Bronchial epithelial cell (primary cell): ENCODE measurements at places on chromosomes 2 and 18.
A peak's percentile ranks its signal among the peaks of the same experiment; 100 is the strongest.

DNA sequence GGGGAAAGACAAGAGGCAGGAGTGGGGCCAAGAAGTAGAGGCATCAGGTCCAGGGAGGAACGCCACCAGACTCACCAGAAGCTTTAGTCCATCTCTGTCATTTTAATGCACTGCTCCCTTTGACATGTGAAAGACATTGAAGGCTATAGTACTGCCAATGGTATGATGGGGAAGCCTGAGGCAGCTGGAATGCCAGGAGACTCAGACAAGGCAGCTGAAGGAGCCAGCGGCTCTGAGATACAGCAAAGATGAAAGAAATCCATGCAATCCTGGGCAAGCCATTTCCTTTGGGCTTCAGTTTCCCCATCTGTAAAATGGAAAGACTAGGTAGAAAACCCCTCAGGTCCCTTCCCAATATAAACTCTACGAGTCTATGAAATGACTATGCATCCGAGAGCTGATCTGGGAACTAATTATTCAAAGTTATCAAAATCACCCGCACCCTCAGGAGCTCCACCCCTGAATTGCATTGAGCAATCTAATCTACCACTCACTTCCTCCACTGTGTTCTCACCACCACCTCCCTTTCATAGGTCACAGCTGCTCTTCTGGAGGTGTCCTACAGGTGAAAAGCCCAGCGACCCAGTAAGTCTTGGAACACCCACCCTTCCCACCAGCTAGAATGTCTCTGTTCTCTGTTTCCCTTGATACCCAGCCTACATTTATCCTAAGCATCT lies 3.1 kb downstream of the CXCR2 start:
- no peak for DNase-seq

DNA sequence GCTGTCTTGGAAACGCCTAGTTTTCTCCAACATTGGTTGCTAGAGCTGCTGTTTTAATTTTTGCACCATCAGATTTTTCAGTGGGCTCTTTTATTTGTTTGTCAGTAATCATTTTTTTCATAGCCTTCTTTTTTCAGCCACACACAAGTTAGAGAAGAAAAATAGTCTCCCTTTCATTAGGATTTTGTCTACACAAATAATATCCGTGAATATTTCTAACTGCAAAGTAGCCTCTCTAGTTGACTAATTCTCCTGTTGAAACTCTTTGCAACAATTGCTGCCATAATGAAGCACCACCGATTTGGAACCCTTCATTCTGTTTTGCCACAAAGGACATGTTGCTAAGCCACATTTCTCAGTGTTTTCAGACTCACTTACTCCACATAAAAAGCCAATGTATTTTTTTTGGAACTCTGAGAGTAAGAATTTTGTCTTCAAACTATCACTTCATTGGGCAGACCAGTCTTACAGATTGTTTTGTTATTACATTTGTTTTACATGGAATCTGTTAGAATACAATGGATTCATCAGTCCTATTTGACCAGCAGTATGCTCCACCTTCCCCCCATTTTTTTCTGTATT lies 9.6 kb downstream of the KCNJ3 start:
- DNase-seq: no peak

DNA sequence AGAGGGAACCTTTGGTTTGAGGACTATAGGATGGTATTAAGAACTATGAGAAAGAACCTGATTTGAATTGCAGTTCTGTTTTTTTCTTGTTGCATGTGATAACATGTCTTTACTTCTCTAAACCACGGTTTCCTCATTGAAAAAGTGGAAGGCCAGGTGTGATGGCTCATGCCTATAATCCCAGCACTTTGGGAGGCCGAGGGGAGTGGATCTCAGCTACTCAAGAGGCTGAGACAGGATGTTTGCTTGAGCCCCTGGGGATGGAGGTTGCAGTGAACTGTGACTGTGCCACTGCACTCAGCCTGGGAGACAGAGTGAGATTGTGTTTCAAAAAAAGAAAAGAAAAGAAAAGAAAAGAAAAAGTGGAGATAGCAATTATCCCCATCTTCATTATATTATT lies 32.3 kb downstream of the SCN9A start:
- peak; percentile 89 for DNase-seq

- DNase-seq: no peak
Observed at GRCh38 chr2:99421469-99421868, 68.3 kb downstream of the REV1 start.

- DNase-seq: no peak
Observed at GRCh38 chr2:147374423-147374811, 470.4 kb upstream of the ACVR2A start.

DNA sequence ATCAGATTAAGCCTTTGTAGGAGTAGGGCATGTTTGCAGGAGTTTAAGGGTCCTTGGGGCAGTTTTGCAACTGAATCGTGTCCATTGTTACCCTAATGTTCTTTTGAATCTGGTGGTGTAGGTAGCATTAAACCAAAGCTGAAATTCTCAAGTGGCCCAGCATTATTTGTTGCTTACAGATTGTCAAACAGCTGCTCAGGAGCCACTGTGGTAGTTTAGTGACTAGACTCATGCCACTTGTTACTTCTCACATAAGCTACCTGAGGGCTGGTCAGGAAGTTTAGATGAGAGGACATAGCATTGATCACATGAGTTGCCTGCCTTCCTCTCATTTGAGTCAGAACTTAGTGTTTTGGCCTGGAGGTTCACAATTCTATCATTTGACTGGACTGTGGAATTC lies 157.6 kb downstream of the HAUS1 start:
- DNase-seq: peak; percentile 47

- DNase-seq: no peak
Observed at GRCh38 chr2:121004359-121004758, 268.7 kb downstream of the GLI2 start.

DNA sequence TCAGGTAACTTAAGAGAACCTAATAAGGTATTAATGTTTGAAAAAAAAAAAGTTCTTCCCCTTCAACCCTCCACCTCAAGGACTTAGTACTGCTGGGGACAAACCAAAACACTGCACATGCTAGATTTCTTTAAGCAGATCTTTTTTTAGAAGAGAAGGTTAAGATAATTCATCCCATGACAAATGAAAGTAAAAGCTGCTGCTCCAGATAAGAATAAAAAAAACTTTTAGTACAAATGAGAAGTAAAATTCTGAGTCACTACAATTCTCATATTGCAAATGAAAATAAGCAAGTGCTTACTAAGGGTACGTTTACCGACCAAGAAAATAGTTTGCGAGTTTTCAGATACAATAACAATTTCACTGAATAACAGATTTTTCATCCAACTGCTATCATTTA lies 8.9 kb downstream of the STAM2 start:
- peak; percentile 38 for DNase-seq

DNA sequence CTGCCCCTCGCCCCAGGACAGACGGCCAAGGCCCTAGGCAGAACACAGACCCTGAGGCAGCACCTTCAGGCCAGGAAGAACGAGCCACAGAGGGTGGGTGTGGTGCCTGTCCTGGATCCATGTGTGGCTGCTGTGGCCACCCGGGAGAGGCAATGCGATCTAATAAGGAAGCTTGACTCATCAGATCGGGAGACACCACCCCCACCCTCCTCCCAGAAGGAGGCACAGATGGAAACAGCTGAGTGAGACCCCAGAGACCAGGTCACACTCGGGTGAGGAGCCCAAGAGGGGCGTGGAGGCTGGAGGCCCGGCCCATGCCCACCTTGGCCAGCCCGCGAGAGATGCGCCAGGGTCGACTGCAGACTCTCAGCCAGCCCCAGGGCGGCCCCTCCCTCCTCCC lies 20.3 kb downstream of the KCNG2 start:
- no peak for DNase-seq

DNA sequence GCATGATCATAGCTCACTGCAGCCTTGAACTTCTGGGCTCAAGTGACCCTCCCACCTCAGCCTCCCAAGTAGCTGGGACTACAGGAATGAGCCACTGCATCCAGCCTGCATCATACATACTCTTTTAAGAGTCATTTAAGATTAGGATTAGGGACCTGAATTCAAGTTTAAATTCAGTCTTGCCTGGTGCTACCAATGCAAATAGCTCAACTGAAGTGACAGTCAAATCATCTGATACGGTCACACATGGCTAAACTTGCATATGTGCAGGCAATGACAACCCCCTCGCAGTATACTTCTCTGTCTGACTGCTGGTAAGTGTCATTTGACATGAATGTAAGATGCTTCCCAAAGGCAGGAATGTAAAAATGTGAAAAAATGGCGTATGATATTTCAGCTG lies 31.8 kb upstream of the TMEM131 start:
- DNase-seq: no peak

DNA sequence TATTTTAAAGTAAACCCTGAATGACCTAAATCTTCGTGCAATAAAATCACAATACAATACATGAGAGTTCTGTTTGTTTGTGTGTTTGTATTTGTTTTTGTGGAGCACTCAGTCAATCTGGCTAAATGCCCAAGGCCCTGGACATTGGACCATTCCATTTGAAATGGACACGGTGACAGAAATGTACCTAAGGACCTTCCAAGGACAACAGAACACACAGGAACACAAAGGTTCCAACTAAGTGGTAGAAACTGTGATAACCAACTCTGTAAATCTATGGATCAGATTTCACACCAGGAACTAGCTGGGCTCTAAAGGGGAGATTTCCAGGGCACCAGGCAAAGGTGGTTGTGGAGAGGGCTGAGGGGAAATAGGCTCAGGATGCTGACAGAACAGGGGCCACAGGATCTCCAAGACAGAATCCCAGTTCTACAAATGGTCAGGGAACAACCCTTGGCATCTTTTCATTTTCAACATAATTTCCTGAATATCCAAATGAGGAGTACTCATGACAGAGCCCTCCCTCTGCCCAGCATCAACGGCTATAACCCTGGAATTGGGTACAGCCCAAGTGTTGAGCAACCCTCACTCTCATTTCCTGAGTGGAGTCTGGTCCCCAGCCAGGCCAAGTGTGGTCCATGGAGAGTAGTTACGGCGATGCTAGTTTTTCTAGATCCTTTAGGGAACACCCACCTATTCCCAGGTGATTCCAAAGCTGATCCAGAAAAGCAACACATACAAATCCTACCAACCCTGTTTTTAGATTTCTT lies 78.4 kb downstream of the NCKAP5 start:
- peak; percentile 39 for DNase-seq

- no peak for DNase-seq
Observed at GRCh38 chr2:136496966-136497365, 268.4 kb upstream of the THSD7B start.

DNA sequence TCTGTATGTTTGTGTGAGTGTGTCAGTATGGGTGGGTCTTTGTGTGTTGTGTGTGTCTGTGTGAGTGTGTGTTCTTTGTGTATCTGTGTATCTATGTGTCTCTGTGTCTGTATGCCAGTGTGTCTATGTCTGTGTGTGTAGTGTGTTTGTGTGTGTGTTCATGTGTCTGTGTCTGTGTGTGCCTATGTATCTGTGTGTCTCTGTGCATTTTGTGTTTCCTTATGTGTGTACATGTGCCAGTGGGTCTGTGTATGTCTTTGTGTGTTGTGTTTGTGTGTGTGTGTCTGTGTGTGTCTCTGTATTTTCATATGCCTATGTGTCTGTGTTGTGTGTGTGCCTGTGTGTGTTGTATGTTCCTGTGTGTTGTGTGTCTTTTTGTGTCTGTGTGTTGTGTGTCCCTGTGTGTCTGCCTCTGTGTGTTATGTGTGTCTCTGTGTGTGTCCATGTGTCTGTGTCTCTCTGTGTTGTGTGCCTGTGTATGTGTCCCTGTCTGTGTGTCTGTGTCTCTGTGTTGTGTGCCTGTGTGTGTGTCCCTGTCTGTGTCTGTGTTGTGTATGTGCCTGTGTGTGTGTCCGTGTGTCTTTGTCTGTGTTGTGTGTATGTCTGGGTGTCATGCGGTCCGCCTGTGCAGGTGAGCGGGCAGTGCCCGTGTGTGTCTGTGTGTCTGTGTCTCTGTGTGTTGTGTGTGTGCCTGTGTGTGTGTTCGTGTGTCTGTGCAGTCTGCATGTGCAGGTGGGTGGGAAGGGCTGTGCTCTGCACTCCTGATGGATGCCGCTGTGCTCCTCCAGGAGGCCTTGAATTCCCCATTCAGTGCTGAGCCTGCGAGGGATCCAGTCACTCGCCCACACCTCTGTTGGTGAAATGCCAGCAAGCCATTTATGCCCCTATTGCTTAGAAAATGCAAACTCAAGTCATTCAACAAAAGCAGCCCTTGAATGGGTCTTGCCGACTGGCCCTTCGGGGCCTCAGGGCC lies 37.4 kb downstream of the KLHL29 start:
- DNase-seq: no peak

GRCh38 chr2:226652983-226653765 lies 146.4 kb downstream of the IRS1 start:
- DNase-seq: no peak

- DNase-seq: no peak
Observed at GRCh38 chr2:240397924-240398645, 37.4 kb upstream of the GPC1 start.

DNA sequence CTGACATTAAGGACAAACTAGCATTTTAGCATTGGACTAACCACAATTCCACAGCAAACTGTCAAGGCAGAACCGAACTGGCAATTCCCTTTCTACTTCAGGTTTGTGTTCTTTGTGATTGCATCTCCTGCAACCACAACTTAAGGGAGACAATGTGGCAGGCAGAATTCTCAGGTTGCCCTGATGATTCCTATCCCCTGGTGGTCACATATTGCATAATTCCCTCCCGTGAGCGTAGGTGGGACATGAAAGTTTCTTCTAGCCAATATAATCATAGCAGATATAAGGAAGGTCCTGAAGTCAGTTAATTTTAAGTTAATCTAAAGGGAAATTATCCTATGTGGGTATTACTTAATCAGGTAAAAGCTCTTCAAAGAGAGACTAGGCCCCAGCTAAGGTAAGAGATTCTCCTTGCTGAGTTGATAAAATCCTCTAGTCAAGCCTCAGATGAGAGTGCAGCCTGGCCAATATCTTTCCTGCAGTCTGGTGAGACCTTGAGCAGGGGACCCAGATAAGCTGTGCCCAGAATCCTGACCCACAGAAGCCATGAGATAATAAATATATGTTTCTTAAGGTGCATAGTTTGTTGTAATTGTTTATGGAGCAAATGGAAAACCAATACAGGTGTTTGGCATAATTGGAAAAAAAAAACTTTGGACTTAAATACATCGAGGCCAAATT lies 45.9 kb upstream of the TNP1 start:
- no peak for DNase-seq

- peak; percentile 10 for DNase-seq
Observed at GRCh38 chr2:70994009-70994698, 519 bp downstream of the TEX261 start.

- DNase-seq: no peak
Observed at GRCh38 chr2:66526180-66526579, 91.3 kb downstream of the MEIS1 start.

- DNase-seq: no peak
Observed at GRCh38 chr2:226556050-226556449, 243.6 kb downstream of the IRS1 start.
